Uterus (tissue), 4 donors: ENCODE measurements at places on chromosomes 5 and 9.

GRCh38 chr9:123438321-123438720, 82.3 kb downstream of the CRB2 start:
- DNase-seq: no peak

DNA sequence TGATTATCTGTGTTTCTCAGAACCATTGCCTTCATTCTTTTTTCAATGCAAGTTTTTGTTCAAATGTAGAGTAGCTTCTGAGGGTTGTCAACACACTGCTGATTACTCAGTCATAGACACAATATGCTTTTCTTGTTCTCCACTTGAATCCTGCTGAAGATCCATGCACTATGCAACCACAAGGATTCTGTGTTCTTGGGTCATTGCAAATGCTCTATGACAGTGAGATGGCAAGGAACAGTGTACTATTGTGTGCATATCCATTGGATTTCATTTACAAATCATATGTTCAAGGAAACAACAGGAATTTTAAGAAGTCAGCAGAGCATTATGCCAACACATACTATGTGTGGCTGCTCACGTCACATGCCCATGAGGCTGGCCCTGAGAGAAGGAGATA, 1590.2 kb downstream of the EFNA5 start:
- no peak for DNase-seq

- DNase-seq: no peak
Observed at GRCh38 chr5:79923431-79923830, 67.6 kb downstream of the MTX3 start.

GRCh38 chr5:167843881-167844572, 447.4 kb upstream of the WWC1 start:
- DNase-seq: no peak

- DNase-seq: no peak
Observed at GRCh38 chr5:7679663-7680062, 171.3 kb downstream of the CFAP90 start.

DNA sequence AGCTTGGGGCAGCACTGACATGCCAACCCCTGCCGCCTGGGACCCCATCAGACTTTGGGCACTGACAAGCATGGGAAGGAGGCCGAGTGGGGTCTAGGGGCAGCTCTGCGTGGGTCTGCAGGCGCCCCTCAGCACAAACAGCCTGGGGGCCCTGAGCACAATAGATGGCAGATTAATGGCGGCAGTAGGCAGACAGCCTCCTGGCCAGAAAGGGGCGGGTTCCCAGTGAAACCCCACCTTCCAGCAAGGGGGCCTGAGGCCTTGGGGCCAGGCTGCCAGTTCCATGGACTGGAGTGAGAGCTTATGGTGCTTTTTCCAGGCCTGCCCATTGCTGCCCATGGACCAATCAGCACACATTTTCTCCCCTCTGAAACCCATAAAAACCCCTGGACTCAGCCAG, 2031.2 kb downstream of the EFNA5 start:
- DNase-seq: no peak

- peak; percentile 43 for DNase-seq
Observed at GRCh38 chr9:69324549-69325401, at the start of gene ENTREP1. TSS of gene ENTREP1 (plus strand) at chr9:69325215. CDS start at chr9:69325310, 95 bp downstream.

- no peak for DNase-seq
Observed at GRCh38 chr5:9924614-9925013, 294.5 kb upstream of the TAS2R1 start.

DNA sequence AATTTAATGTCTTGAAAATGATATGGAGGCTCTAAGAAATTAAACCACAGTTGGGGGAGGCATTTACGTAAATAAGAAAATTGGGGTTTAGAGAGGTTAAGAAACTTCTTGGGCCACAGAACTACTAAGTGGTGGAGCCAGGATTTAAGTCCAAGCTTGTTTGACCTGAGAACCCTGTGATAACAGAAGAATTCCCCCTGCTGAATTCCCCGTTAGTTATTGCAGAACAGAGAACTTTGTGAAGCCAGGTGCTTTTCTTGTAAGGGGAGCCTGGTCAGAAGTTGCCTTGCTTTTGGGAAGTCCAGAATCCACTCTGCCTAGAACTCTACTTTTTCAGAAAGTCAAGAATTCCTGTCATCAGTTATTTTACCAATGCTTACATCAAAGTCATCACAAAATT, 309.3 kb upstream of the SEMA6A start:
- no peak for DNase-seq

- no peak for DNase-seq
Observed at GRCh38 chr5:152274224-152274623, 130.9 kb downstream of the NMUR2 start.

- DNase-seq: no peak
Observed at GRCh38 chr5:39995990-39996389, 571.2 kb upstream of the DAB2 start.

GRCh38 chr5:11524188-11524587, 380.1 kb downstream of the CTNND2 start:
- no peak for DNase-seq

GRCh38 chr9:131703697-131704096, 36.2 kb downstream of the RAPGEF1 start:
- DNase-seq: no peak
